Iris pigment epithelial cell (primary cell): ENCODE measurements at places on chromosomes 1 and 21.

DNA sequence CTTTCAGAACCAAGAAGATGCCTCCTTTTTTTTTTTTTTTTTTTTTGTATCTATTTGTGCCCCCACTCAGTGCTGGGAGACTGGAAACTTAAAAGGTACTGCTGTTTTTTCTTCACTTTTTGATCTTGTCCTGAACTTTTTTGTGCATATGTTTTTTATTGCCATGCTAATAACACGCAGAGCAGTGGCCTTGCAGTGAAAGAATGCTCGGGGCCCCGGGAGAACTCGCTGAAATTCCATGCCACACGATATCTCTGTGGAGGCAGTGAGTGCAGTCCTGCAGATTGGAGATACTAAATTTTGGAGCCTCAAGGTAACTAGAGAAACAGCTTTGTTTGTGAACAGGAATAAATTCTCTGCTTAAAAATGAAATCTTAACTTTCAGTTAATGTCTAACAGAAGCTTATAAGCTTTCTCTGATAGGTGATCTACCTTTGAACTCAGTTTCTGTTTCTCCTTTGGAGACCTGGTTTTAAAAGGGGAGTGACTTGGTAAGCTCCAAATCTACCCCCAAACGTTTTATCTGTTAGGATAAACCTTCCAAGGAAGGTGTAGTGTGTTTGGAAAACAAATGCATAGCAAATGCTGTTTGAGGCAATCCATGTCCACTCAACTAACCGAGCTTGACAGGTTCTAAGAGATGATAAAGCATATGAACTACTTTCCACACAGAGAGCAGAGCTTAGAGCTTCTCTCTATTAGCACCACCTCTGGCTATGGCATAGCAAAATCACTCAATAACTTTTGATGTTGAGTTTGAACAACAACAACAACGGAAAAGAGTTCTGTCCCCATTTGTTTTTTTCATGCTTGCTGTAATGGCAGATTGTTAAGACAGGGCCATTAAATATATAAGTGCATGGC is 113.7 kb upstream of the PLXNA2 start:
- no peak for DNase-seq

DNA sequence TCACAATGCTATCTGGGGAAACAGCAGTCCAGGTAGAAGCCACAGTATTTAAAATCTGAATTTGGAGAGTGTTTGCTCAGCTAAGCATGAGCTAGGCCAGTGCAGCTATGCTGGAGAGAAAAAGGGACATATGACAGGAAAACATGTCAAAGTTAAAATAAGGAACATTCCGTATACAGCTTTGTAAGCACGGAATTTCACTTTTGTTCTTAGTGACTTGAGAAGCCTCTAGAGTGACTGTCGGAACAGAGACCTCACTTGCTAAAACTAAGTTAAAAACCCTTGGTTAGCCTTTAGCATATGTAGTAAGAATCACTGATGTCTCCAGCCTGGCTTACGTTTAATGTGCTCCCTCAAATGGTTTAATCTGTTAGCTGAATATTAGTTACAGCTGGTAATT is 661.7 kb downstream of the KCNT2 start:
- no peak for DNase-seq

DNA sequence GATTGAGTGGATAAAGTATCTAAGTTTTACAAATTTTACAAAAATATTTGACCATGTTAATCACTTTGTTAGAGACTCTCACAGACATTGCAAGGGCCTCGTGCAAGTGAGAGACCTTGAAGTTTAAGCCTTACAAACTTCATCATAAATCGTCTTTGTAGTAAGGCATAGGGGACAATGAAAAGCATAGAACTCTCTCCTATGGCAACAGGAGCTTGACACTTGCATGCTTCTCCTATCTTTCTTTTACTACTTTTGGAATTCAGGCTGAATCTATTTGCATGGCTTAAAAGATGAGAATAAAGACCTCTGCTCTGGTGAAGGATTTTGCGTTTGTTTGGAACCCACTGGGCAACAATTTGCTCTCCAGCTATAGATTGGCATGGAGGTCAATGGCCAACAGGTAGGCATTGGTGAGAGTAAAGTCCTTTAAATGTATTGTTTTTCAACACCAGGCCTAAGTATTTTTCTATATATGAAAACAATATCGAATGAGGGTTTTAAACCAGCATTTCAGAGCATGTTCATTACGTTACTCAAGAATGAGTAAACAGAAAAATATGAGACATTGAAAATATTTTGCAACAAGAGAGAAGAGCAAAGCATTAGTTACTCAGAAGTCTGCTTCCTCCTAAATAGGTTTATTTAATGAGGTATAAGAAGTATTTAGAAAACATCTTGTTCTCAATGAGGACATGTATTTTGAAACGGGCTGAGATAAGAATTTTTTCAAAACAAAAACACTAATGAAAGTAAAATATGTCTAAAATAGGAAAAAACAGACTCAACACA is 192.2 kb downstream of the TGFB2 start:
- DNase-seq = peak; percentile 93

DNA sequence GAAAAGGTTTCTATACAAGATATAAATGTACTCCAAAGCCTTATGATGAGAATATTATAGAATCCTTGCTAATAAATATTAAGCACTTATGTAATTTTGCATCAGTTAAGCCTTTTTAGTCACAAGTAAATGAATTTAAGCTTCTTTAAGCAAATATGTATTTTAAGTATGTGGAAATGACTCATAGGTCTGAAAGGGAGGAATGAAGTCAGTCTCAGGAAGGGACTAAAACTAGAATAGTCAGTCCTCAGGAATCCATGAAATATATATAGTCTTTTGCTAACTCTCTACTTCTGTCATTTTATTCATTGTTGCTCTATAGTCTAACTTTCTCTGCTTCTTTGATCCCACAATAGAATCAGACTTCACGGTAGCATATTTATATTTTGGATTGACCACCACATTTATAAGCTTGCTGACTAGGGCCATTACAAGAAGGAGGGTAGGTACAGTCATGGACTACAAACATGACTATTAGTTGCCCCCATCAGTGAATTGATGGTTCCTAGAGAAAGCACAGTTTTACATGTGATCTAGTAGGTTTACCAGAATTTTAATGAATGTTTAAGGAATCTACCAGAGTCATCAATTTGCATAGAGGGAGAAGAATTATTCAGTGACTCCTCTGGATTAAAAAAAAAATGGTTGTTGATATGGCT is 20.2 kb upstream of the RABGGTB start:
- peak; percentile 89 for DNase-seq

- DNase-seq = peak; percentile 83
These were observed 77.4 kb downstream of the DISP1 start for GRCh38 chr1:222892137-222892769.

DNA sequence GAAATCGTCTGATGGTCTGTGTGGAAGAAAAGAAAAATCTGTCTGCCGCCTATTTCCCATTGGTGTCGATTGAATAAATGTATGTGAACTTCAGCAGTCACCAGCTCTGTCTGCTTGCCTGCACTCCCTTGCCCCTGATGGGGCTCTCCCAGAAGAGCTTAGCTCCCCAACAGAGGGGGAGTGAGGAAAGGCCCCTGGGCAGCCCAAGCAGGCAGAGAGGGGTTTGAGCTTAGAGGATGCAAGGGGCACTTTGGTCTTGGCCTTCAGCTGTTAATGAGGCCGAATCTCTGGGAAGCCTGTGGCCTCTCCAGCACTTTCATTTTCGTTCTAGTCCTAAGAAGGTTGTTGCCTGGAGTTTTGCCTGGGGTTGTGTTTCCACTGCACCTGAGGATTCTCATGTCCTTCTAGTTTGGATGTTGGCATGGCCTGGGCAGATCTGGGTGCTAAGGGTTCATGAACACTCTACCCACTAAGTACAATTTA is 2.8 kb downstream of the FOXD2 start:
- DNase-seq = no peak

DNA sequence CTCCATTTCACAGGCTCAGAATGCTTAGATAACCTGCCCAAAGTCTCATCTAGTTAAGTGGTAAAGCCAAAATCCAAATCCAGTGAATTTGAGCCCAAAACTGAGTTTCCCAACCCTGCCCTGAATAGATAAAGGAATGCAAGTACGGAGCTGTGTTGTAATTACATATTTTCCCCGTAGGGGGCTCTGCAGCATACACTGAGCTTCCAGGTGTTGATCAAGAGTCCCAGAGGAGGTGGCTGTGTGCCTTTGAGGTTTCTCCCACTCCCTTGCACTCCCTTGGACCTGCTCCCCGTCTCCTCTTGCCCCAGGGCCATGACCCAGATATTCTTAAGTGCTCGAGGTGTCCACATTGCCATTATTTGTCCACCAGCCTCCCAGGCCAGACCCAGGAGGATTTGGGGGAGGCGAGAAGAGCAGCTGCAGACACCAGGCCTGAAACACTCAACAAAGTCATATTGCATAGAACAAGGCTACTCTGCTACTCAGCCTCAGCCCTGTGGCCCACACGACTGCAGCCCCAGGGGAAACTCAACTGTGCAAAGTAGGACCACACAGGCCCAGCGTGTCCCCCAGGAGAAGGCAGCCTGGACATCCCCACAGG is 18.4 kb upstream of the LY9 start:
- DNase-seq = no peak

DNA sequence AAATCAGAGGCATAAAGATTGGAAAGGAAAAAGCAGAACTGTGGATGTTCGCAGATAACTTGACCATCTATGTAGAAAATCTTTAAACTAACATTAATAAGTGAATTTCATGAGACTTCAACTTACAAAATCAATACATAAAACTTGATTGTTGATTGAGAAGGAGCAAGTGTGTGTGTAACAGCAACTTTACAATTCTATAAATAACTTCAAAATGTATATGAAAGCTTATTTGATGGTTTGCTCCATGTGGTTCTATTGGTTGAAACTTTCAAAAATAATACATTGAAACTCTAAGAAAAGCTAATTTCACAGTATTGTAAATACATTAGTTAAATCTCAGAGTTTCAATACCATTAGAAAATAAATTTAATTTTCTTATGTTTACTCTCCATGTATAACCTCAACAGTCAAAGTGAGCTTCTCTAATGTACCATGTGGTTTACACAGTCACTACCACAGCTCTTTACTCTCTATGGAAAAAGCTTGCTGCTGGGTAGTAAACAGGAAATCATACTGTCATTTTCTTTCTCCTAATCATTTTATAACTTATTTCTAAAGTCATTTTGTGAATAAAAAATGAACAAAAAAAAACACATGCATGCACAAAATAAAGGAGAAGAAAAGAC is 12.0 kb downstream of the AKT3 start:
- DNase-seq = peak; percentile 42

DNA sequence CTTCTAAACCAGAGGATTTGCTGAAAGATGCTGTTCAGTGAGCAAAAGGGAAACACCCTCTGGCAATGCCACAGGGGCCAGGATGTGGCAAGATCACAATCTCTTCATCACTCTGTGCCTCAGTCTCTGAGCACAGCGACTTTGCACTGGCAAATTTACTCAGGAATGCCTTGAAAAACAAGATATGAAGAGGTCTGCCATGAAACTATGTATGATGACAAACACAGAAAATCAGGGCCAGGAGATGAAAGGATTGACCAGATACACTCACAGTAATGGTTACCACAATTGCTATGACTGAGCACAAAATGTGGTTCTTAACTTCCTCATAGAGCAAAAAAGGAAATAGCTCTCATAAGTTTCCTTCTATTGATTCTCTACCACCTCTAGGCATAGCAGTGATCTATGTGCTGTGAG is 5.8 kb downstream of the TTC13 start:
- peak; percentile 19 for DNase-seq

DNA sequence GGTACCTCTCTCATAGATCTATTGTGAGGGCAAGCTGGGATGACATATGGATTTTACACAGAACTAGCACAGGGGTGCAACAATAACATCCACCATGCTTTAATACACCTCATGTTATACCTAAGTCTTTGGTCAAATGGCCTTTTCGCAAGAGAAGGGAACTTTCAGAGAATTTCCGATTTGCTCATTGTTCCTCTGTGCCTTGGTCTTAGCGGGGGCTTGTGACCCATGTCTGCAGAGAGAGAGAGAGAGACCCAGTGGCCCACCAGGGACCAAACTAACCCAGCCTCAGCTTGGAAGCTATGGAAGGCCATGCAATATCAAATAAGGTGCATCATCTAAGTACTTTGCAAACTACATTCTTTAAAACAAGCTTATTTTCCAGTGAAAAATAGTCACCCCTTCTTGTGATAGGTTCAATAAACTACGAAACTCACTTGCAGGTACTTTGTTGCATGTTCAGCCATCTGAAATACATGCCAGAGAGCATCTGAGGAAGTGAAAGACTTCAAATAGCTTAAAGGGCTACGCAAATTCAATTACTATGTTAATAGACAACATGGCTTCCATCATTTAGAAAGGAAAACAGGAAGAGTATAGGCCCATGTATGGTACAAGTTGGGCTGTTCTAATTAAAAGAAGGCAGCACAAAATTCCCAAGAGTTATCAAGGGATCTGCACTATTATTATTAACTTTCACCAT is 100.7 kb downstream of the KCNN3 start:
- no peak for DNase-seq

DNA sequence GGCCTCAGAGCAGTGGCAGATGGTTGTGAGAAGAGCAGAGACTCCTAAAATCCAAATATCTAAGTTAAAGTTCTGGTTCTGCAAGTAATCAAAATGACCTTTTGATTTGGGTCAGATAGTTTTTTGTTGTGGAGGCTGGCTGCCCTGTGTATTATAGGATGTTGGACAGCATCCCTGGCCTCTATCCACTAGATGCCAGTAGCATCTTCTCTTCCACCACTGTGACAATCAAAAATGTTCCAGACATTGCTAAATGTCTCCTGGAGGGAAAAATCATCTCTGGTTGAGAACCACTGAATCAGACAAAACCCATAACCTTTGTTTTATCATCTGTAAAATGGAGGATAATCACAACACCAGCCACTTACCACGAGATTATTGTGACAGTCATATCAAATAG is 5.9 kb upstream of the DPT start:
- DNase-seq = no peak

DNA sequence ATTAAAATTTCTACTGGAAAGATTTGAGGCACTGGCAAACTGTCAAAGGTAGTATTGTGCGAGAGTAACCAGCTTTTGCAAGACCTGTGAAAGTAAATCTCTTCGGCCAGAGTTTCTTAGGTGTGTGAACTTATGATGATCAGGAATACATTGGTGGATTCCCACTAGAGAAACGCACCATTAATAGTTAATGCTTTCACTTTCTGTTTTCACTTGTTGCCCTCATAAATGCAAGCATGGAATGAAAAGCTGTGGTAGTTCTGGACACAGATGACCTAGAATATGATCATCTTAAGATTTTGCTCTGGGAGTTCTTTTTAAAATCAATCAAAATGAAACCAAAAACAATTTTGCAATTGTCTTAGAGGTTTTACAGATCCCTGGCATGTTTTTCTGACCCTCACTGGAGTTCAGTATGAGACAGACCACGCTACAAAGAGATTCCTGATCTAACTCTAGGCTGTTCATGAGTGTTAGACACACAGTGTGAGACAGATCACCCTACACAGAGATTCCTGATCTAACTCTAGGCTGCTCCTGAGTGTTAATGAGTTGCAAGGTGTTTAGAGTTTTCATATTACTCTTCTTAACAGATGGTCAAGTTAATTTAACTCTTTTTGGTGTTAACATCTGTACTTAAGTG is 98.8 kb downstream of the SDCCAG8 start:
- DNase-seq = peak; percentile 58

DNA sequence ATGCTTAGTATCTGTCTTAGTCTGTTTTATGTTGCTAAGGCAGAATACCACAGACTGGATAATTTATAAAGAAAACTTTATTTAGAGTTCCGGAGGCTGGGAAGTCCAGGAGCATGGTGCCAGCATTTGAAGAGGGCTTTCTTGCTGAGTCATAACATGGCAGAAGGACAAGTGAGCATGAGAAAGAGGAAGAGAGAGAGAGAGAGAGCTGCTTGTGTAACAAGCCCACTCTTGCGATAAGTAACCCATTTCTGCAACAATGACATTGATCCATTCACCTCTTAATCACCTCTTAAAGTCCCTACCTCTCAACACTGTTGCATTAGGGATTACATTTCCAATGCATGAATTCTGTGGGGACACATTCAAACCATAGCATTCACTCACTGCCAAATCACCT is 11.7 kb upstream of the MYOCOS start:
- peak; percentile 16 for DNase-seq
